Right ventricle myocardium superior (tissue), 1 donor: ENCODE measurements at places on chromosomes 5 and 9. TPM values are rescaled to one million over a fixed set of nuclear protein-coding genes. Genes with fewer than 3 reads are reported as not detected.

DNA sequence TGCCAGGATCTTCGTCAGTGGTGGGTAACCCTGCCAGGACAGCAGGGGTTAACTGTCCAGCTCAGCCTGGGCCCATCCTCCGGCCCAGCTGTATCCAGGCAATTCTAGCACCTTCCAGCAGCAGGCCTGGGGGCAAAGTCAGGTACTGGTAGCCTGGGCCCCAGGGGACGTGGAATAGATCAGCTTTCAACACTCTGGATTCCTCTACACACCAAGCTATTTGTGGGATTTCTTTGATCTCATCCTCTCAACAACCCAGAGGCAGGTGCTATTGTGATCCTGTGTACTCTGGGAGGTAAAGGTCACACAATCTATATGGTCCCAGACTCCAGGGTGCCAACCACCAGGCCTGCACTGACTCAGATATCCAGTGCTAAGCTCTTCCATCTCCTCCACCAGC lies 8.7 kb upstream of the SPOUT1 start:
- peak; percentile 11 for DNase-seq

DNA sequence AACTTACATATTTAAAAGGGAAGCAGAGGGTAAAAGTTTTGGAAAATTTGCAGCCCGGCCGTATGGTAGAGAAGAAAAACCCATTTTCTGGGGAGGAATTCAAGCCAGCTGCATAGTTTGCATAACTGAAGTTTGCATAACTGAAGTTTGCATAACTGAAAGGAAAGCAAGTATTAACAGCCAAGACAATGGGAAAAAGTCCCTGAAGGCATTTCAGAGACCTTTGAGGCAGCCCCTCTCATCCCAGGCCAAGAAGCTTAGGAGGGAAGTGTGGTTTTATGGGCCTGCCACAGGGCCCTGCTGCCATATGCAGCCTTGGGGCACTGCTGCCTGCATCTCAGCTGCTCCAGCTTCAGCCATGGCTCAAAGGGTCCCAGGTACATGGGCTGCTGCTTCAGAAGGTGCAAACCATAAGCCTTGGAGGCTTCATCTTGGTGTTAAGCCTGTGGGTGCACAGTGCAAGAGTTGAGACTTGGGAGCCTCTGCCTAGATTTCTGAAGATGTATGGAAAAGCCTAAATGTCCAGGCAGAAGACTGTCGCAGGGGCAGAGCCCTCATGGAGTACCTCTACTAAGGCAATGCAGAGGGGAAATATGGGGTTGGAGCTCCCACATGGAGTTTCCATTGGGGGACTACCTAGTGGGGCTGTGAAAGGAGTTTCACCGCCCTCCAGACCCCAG lies 36.9 kb upstream of the CXCL14 start:
- DNase-seq = no peak

DNA sequence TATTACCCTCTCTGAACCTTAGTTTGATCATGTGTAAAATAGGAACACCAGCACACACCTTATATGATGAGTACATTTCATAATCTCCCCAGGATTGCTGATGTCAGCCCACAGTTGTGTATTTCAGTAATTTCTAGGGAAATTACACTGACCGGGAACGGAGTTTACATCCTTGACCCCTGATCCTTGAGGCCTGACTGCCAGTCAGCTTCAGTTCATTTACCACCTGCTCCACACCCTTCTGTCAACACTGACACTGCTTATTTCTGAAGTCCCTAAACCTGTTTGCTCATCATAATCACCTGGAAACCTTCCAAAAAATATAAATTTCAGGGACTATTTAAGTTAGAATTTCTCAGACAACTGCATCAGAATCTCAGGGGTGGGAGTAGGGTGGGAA lies 55.3 kb downstream of the ZNF622 start:
- DNase-seq = no peak

DNA sequence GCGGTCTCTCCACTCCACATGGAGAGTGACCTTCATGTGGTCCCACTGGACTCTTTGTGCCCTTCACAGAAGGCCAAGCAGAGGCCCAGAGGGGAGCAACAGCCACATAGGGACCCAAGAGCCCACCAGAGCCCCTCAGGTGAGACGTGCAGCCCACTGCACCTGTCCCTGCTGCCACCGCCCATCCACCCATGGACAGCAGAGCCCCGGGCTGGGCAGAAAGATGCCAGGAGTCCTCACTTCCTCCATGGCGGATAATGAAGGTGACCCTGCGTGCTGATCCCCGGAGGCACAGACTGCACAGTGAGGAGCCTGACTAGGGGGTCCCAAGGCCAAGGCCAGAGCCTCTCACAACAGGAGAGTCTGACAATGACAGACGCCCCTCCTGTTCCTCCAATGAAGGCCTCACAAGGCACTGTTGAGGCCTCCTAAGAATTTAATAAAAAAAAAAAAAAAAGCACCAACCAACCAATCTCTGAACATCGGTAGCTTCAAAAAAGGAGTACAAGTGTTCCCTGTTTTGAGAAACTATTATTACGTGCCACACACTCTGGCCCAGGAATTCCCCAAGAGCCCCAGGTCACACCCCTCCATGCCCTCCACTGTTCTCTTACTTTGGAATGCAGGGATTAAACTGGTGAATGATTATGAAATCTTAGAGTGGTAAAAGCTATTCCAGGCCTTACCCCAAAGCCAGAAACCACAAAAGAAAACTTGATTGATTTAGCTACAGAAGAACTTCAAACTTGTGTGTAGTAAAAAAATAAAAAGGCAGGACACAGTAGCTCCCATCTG lies 2.8 kb upstream of the PPP1R26 start:
- no peak for DNase-seq

Gene CDH9
- not detected for total RNA-seq

Gene CTNND2
- 1.7 TPM for total RNA-seq

Gene SLC2A8
- 16.6 TPM for total RNA-seq

GRCh38 chr5:107571621-107572536 lies 98.9 kb downstream of the EFNA5 start:
- peak; percentile 96 for DNase-seq

Gene PRXL2C
- 28.3 TPM for total RNA-seq

DNA sequence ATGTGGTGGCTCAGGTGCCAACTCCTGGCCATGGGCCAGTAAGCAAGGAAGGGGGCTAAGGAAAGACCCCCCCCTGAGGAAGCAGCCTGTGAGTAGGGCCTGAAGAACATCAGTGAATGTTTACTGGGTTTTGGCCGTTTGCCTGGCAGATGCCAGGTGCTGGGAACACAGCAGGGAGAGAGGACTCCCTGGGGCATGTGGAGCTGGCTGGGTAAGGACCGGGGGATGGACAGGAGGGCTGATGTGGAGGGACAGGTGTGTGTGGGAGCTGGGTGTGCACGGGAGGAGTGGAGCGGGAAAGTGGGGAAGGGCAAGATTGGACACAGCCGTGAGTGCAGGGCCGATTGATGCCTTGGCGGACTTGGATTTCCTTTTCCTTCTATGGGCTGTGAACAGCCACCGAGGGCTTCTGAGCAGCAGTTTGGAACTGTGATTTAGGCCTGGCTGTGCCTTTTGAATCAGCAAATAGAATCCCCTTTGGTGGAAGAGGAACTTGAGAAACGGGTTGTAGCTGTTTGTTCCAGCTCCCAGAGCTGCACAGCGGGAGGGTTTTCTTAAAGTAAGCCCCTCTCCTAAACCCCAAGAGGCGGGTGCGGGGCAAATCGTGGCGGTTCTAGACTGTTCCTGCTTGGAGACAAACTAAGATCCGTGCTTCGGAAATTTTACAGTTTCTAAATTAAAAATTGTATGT lies 3.1 kb downstream of the HMCN2 start:
- DNase-seq = no peak

DNA sequence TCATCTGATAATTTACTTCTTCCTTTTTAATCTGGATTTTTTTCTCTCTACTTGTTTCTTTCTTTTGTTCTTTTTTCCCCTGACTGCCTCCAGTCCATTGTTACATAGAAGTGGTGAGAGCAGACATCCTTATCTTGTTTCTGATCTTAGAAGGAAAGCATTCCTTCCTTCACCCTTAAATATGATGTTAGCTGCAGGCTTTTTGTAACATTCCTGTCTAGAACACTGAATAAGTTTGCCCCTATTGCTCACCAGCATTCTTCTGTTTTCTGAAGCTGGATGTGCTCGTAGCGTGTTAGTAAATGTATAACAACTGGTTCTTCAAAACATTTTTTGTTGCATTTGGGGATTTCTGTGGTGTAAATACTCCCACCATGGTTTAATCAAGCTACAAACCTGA lies 136.7 kb upstream of the NFIL3 start:
- no peak for DNase-seq

DNA sequence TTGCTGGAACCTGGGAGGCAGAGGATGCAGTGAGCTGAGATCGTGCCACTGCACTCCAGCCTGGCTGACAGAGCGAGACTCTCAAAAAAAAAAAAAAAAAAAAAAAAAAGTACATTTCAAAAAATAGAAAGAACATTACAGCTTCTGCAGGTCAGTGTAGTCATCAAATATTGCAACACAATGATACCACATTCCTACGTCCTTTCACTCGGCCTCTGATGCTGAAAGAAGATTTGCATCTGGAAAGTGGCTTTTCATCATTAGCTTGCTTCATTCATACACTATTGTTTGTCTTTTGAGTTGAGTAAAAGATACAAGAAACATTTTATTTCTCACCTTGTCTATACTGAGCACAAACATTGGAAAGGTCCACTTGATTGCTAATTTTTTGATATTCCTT lies 59.6 kb upstream of the CPLANE1 start:
- DNase-seq = no peak

Gene HACD4
- 1.0 TPM for total RNA-seq

DNA sequence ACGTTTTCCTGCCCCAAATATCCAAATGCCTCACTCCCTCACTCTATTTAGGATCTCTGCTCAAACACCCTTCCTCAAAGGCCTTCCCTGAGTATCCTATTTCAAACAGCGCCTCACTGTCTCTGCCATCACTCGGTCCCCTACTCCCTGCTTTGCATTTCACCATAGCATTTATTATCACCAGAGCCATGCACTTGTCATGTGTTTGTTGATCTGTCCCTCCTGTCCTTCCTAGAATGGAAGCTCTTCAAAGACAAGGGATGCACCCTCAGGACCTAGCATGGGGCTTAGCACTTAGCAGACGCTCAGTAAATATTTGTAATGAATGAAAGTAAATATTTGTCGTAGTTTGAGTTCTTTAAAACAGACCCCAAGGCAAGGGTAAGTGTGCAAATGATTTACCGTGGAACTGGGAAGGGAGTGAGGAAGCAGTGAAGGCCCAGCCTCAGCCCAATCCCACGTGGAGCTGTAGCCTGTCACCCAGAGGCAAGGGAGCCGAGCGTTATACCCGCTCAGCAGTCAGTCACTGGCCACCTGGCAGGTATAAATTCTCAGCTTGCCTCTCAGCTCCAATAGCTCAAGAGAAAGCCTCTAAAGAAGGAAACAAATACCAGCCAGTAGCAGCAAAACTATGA lies 97.7 kb upstream of the KIF2A start:
- DNase-seq = no peak

- DNase-seq = no peak
Measured at GRCh38 chr5:76153271-76153670, 70.1 kb downstream of the SV2C start.

DNA sequence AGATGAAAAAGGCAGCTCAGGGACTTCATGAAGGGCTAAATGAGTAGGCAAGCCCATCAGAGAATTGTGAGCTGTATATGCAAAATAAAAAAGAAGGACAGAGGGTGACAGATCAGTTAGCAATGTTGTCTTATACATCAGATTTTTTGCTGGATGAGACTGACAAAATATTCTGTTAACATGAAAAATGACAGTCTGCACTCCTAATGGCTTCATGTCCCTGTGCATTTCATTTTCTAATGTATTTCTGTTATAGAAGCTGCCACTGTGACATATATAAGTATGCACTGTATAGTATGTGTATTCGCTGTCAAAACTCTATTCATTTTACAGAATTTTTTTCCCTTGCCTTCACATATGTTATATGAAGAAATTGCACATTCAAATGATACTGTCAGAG lies 559.5 kb downstream of the DMRTA1 start:
- no peak for DNase-seq

DNA sequence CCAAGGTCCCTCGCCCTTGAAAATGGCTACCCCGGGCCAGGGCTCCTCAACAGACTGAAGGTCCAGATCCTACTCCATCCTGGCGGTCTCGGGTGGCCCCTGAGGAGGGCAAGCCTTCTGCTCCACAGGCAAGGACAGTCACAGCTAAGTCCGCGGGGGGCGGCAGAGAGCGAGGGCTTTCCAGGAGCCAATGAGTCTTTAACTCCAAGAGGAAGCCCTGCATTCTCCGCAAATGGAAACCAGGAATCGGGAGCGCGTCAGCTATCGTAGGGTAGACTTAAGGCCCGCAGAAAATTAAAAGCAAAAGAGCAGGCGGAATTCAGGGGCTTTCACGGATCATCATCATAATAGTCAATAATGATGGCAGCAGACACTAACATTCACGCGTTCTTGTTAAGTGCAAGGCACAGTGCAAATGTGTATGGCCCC lies 87.8 kb upstream of the TNFAIP8 start:
- peak; percentile 97 for DNase-seq

- no peak for DNase-seq
Measured at GRCh38 chr5:123282444-123282843, 140.8 kb downstream of the CEP120 start.

Gene PCDHGC4
- total RNA-seq = 3.0 TPM

DNA sequence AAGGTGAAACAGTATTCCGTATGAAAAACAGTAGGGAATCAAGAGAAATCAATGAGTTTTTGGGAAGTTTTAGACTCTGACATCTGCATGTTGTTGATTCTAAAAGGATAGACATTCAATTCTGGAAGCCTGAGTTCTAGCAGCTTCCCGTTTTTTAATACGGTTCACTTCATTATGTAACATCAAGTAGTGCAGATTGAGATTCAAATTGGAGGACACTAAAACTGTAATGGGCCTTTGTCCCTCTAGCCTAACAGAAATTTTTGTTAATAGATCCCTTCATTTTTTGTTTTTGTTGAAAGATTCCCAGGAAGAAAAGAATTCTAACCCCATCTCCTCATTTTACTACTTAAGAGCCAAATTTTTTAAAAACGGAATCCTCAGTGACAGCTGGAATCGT lies 384.6 kb downstream of the SH3GL2 start:
- DNase-seq = no peak

- DNase-seq = no peak
Measured at GRCh38 chr5:154653418-154653763, 101.8 kb upstream of the LARP1 start.
